Fibroblast of skin of left quadriceps (primary cell): ENCODE measurements at places on chromosomes 1 and 21.

- no peak for DNase-seq
Measured at GRCh38 chr1:40384413-40384762, 10.9 kb downstream of the SMAP2 start.

DNA sequence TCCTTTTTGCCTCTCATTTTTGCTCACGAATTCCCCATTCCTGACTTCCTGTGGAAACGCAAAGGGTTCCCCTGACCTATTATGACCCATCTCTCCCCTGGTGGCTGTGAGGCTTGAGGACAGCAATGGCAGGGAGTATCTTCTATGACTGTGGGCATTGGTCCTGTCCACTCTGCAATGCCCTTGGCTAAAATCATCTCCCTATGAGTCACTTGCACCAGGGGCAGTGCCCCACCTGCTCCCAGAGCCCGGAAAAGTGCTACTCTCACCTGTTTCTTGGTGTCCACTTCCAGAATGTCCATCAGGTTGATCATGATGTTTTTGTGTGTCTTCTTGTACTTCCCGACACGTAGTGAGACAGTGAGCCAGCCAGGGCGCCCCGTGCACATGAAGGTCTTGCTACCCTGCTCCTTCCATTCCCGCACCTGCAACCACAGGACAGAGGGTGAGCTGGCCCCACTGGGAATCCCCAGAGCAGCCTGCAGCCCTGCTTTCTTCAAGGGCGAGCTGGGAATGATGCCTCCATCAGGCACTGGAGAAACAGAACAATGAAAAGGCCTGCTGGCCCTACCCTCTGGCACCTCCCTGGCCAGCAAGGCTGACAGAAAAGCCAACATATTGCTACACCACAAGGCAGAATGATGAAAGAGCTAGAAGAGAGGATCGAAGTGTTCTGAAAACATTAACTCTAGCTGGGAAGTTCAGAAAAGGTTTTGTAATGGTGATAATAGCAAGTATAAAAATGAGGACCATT is 3.5 kb downstream of the DHCR24 start:
- no peak for DNase-seq

- DNase-seq: no peak
Measured at GRCh38 chr1:62849031-62849430, 65.1 kb downstream of the ATG4C start.

- DNase-seq: no peak
Measured at GRCh38 chr1:116096013-116096618, 15.1 kb upstream of the MAB21L3 start.

DNA sequence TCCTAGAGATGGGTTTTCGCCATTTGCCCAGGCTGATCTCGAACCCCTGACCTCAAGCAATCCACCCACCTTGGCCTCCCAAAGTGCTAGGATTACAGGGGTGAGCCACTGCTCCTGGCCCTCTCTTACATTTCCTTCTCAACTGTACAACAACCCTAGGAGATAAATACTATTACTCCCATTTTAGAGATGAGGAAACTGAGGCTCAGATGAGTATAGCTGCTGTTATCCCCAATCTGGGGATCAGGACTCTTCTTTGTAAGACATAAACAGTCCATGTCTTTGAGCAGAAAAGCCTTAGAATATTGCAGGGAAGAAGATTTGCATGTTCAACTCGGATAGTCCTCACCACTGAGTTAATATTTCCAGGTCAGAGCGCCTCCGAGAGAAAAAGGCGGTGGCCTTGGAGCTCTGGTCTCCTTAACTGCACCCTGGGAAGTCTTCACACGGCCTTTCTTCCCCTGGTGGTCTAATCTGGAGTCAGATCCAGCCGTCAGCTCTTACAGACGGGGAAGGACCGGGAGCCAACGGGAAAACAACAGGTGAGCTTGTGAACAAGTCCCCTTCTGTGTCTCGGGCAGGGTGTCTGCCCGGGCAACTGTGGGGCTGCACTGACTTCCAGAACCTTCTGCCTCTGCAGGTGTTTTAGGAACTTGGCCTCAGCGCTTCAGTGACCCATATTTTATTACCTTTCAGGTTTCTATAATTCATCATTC is 5.9 kb upstream of the OLIG1 start:
- no peak for DNase-seq

DNA sequence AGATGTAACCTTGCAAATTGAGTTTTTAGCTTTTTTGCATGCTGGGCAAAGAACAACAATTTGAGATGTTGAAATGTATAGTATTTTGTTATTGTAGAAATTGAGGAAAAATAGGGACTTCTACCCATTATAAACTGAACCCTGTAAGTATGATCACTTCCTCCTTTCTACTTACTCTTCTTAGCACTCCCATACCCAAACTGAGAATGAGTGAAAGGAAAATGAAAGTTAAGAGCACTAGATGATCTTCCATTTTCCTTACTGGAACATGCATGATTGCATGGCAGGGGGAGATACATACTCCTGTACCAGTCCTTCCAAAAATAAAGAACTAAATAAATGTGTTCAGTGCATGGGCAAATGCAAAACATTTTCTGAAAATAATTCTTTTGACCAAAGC is 107.4 kb upstream of the KIAA1614 start:
- DNase-seq: no peak

DNA sequence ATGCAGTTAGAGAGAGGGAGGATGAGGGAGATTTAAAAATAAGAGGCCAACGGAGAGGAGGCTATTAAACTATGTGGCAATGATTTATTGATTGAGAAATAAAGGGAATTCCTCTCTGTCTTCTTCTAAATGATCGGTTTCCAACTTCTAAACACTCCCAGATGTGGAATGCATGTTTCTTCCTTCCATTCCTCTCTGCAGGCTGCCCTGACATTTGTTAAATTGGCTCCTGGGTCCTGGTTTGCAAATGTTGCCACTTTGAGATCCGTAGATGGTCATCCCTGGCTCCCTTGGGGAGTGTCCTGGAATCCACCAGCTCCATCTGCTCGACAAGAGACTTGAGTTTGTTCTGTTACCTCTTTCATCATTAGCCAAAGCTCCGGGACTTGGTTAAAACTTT is 10.3 kb upstream of the C1orf198 start:
- DNase-seq: peak; percentile 100

DNA sequence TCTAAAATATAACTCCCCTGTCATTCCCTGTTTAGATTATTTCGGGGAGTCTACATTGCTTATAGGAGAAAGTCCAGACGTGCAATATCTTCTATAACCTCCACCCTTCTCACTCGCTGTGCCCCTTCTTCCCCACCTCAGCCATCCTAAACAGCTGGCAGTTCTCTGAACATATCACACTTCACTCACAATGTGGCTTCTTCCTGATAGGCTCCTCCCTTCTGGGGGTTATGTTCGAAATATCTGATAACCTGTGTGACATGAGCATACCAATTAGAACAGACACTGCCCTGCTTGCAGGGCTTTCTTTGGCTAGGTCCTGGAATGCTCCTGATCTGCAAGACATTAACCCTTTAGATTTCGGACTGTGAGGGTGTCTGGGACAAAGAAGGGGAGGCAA is 274.6 kb downstream of the NFIA start:
- no peak for DNase-seq

GRCh38 chr1:41738475-41738874 is 180.2 kb downstream of the HIVEP3 start:
- no peak for DNase-seq

DNA sequence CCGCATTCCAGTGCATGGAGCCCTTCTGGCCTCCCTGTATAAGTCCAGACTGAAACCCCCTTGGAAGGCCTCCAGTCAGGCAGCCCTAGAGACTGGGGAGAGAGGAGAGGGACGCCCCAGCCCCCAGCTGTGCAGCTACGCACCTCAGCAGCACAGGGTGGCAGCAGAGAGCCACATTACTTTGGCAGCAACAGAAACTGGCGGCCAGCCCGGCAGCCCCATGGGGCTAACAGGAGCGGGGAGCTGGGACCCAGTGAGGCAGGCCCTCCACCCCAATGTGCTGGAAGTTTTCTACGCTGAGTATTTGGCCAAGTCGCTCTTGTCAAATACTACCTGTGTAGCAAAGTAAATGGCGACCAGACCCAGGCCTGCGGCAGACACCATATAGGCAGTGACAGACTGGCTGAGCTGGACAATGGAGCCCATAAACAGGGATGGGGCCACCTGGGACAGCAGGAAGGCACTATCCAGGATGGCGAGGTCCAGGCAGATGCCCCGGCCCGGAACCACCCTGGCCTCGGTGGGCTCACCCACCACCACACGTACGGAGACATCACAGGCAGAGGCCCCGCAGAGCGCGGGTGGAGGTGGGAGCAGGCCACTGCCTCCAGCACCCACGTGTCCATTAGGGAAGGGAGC is 21.2 kb downstream of the SLC45A3 start:
- DNase-seq: peak; percentile 34

- DNase-seq: peak; percentile 25
Measured at GRCh38 chr1:91997607-91998195, 32.1 kb upstream of the EPHX4 start.

DNA sequence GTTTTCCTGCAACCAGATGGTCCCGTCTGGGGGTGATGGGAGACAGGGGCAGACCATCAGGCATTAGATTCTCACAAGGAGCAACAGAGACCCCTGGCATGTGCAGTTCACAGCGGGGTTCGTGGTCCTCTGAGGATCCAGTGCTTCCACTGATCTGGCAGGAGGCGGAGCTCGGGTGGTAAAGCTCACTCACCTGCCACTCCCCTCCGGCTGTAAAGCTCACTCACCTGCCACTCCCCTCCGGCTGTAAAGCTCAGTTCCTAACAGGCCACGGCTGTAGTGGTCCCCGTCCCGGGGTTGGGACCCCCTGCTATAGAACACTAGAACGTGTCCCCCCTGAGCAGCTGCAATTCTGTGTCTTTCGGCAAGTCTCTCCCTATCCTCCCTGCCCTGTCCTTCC is 4.6 kb downstream of the KRTAP10-12 start:
- DNase-seq: no peak

GRCh38 chr1:29924017-29924431 is 687.7 kb downstream of the PTPRU start:
- DNase-seq: no peak

GRCh38 chr1:233598891-233599541 is 14.9 kb upstream of the KCNK1 start:
- no peak for DNase-seq

DNA sequence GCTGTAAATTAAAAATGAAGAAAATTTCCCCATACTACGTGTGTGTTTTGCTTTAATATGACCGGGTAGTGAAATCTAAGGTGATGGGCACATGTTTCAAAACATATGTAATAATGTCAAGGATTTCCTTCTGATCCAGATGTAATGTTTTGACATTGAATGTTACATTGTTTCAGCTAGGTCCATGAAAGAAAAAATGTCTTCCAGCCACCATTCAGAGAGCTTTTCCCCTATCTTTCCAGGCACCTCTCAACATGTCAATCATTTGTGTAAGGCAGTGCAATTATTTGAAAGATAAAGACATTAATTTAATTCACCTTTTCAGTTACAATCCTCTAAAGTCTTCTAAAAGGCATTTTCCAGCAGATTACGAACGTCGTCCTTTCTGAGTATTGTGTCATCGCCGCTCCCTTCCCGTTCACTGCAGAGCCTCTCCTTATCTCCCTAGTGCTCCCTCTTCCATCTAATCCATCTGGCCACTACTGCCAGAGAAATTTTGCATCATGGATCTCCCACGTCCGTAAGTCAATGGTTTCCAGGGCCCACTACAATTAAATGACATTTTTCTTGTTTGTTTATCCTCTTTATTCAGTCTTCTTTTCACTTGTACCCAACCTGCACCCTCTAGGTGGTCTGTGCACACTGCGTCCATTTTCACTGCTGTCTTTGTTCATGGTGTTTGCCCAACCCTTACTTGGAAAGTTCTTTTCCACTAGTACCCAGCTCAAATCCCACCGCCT is 1.3 kb upstream of the VAMP3 start:
- no peak for DNase-seq

DNA sequence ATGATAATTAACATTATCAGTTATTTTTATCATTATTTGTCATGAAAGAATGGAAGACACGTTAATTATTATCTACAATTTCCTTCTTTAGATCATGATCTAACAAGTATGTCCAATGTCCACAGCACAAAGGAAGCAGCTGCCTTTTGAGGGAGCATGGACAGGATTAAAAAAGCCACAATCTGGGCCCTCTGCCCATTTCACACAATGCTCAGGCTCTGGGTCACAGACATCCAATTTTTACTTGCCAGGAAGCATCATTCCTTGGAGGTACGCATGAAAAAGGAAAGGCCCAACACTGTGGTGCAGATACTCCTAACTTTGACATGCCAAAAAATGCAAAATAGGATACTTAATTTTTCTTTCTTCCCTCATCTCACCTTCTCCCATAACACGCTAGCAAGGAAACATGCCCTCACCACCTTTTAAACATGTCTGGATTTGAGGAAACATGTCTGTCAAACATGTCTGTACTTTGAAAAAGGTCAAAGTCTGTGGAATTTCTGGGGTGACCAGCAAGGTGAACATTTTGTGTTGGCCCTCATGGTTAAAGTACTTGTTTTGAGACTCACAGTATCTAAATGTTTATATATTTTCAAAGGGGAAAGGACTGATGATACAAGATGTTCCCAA is 40.0 kb downstream of the GADD45A start:
- DNase-seq: peak; percentile 65

DNA sequence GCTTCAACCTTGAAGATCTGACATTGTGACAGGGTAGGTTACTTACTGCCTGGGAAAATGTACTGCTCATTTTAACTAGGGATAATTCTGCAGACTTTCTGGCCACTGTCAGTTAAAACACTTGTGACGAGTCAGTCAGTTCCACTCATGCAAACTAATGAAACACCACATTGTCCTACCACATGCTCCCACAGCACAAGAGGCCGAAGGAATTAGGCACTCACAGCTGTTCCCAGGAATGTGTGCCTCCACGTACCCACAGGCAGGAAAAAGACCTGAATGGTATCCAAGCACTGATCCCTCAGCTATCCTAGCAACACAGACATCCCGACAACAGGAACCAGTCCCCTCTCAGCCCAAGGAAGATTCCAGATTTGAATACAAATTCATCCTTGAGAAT is 12.3 kb downstream of the BCAR3 start:
- no peak for DNase-seq

GRCh38 chr1:52296345-52296744 is 69.7 kb downstream of the CC2D1B start:
- peak; percentile 30 for DNase-seq

- DNase-seq: no peak
Measured at GRCh38 chr1:216246577-216247203, 176.6 kb downstream of the USH2A start.

DNA sequence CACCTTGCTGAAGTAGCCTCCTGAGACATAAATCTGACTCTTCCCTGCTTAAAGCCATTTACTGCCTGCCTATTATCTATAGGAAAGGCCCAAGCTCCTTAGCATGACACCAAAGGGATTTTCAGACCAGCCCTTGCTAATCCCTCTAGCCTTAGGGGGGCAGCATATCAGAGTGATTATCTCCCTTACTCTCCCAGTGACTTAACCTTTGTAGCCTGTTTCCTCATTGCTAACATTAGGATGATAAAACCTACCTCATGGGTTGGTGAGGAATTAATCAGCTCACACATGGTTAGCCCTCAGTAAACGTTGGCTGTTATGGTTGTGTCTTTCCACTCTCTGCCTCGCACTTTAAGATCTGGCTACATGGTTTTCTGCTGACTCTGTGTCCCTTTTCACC is 70.1 kb downstream of the ROR1 start:
- DNase-seq: no peak
